ENCODE measurements at places on chromosomes 2 and 18. TPM values are rescaled to one million over a fixed set of nuclear protein-coding genes. Genes with fewer than 3 reads are reported as not detected.

CIDEA gene
- total RNA-seq = not detected

CHST10 gene
- 13.1 TPM for total RNA-seq

CDH19 gene
- not detected for total RNA-seq

TXNDC2 gene
- 0.13 TPM for total RNA-seq

DSEL gene
- 13.2 TPM for total RNA-seq

ANKRD30B gene
- not detected for total RNA-seq

RUFY4 gene
- total RNA-seq = not detected

GCG gene
- not detected for total RNA-seq

TSHZ1 gene
- total RNA-seq = 5.2 TPM

DYNAP gene
- not detected for total RNA-seq

FN1 gene
- 15,712 TPM for total RNA-seq

SERPINB12 gene
- not detected for total RNA-seq

CXCR4 gene
- not detected for total RNA-seq

ZNF519 gene
- 1.9 TPM for total RNA-seq

IL36B gene
- total RNA-seq = not detected

SH2D6 gene
- total RNA-seq = not detected

CAPN14 gene
- not detected for total RNA-seq

OSBPL6 gene
- 7.0 TPM for total RNA-seq

ICA1L gene
- total RNA-seq = 3.7 TPM

GPR17 gene
- not detected for total RNA-seq

CYP1B1 gene
- 6.4 TPM for total RNA-seq

ALKAL2 gene
- 0.25 TPM for total RNA-seq

NAT8 gene
- total RNA-seq = not detected

TGFA gene
- 7.2 TPM for total RNA-seq

CYP27C1 gene
- 2.0 TPM for total RNA-seq

SMAD4 gene
- total RNA-seq = 54.6 TPM

DCDC2C gene
- total RNA-seq = not detected

DSG1 gene
- total RNA-seq = not detected

PRKAG3 gene
- total RNA-seq = not detected

MDH1B gene
- total RNA-seq = 1.4 TPM

SERPINB3 gene
- total RNA-seq = not detected

FAM228A gene
- total RNA-seq = not detected

G6PC2 gene
- not detected for total RNA-seq

BMP10 gene
- total RNA-seq = not detected

SATB2 gene
- total RNA-seq = 3.5 TPM

All from mesangial cell (primary cell).